ENCODE measurements at places on chromosomes 3 and 15. TPM values are rescaled to one million over a fixed set of nuclear protein-coding genes. Genes with fewer than 3 reads are reported as not detected.
A peak's percentile ranks its signal among the peaks of the same experiment; 100 is the strongest.

DNA sequence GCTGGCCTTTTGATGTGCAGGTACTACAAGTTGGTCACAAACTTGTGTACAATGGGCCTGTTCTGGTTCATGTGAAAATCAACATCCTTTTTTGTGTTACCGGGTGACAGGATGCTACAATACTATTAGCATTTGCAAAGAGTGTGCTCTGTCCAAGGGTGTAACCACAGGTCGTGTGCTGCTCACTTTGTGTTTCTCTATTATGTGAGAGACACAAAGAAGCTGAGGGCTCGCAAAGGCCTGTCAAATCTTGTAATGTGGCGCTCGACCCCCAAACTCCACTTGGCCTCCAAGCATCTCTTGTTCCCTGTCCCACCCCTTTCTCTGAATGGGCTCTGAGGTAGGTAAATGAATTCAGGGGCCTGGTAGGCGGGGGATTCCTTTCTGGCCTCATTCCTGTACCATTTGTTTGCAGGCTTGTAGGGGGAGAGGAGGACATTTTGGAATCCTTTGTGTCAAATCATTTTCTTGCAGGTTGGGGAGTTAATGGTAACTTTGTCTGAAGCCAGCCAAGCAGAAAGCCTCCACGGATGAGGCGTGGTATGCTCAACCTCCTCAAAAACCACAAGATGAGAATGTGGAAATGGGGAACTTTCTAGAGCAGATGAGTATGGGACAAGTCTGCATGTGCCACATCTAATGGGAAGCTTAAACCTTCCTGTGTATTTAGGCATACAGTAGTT, 109.1 kb downstream of the OPA1 start:
- DNase-seq, result peak; percentile 65

- no peak for DNase-seq
Measured at GRCh38 chr3:127120851-127121647, 71.9 kb upstream of the PRR23E start.

INSYN1 gene
- not detected for total RNA-seq

HES1 gene
- total RNA-seq, result 31.4 TPM

CHRD gene
- total RNA-seq, result 0.42 TPM

PRTG gene
- total RNA-seq, result 2.7 TPM

FXR1 gene
- 107 TPM for total RNA-seq

TNFAIP8L3 gene
- total RNA-seq, result 1.3 TPM

CCDC39 gene
- total RNA-seq, result not detected

DNA sequence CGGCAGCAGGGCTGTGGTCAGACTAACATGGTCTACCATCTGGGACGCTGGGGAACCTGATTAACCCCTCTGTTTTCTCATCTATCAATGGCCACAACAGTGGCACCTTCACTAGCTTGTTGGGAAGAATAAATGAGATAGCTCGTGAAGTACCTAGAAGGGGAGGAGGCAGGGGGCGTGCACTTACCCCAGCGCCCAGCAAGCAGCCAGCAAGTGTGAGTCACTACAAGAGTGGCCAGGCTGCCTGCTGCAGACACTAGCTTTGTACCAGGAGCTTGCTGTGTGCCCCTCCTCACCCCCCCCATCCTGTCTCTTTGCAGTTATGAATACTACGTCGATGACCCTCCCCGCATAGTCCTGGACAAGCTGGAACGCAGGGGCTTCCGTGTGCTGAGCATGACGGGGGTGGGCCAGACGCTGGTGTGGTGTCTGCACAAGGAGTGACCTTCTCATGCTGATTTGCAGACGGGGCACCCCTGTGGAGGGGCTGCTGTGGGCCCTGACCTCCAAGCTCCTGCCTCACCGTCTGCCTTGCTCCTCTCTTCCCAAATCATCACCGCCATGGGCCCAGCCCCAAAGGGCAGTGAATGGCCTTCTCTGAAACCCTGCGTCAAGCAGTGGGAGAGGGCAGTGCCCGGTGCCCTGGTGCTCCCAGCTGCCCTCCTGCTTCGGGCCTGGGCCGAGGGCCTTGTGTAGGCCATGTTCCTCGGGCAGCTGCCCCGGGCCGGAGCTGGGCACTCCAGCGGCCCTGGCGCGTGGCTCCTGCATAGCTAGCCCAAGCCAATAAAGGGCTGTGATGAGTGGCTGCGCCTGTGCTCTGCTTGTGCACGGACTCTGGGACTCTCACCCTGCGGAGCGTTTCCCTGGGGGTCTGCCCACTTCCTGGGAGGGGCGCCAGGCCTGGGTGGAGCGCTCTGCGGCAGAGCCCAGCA, 2.6 kb upstream of the C15orf62 start:
- DNase-seq, result peak; percentile 78

GRCh38 chr3:129304146-129304961, 25.7 kb downstream of the HMCES start:
- DNase-seq, result no peak

TTC23 gene
- total RNA-seq, result 34.5 TPM

CYP1A1 gene
- total RNA-seq, result 3.3 TPM

DNA sequence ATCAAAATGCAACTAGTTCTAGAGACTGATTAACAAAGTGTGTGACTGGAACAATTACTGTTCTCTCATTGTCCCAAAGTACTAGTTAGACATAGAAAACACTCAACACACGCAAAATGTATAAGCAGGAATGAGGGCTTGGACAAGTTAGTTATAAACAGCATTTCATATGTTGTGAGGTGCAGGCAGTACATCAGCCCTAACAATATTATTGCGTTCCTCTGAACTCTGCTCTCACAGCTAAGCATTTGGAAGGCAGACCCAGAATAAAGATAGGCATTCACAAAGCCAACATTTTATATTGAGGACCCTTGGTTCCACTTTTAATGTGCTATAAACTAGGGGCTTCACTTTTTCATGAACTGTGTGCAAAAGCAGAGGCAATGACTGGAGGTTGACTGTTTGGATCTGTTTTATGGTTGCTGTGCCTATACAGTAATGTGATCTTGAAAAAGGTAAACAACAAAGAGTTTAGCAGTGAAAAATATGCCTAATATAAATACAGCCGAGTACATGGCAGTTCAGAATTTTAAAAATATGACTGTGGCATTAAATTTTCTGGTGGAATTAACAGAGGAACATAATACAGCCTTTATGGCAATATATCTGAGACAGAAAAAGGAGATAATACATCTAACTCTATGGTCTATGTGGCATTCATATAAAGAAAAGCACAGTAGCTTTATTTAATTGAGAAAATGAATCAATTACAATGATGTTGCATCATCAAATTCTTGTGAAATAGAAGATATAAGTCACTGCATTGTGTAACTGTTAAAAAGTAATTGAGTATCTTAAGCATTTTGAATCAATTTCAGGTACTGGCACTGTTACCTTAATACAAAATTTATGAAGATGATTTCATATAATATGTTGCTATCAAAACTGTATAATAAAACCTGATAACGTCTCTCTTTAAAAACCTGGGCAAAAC, 80.0 kb upstream of the SKOR1 start:
- no peak for DNase-seq

DNA sequence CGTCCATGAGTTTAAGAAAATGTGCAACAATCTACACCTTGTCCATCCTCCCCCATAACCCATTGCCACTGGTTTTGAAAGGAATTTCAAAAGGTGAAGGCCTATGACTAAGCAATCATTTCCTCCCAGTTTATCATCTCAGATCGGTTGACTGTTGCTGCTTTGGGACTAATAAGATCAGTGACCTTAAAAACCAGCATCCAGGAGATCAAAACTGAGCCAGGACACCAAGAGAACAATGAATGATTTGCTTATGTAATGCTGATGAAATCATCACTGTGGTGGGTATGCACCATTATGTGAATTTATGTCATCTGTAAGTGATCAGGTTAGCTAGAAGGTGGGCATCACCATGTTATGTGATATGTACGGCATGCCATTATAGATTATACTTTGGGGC, 195.5 kb downstream of the SSR3 start:
- DNase-seq, result peak; percentile 75

DNA sequence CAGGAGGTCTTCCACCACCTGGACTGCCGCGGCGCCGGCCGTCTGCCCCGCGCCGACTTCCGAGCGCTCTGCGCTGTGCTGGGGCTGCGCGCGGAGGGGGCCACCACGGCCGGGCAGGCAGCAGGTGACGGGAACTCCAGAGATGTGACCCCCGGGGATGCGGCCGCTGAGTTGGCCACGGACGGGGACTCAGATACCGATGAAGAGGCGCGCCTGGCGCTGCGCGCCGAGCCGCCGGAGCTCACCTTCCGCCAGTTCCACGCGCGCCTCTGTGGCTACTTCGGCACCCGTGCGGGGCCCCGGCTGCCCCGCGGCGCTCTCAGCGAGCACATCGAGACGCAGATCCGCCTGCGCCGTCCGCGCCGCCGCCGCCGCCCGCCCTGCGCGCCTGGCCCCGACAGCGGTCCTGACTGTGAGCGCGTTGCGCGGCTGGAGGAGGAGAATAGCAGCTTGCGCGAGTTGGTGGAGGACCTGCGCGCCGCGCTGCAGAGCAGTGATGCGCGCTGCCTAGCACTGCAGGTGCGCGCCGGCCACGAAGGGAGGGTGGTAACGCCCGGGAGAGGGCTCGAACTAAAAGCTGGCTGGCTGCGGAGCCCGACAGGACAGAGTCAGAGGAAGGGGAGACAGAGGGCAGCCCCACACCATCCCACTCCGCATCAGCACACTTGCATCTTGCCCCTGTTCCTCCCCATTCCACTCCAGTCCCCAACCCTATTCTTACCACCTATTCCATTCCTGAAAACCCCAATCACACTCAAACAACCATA, 885 bp downstream of the EFCC1 start:
- peak; percentile 27 for DNase-seq

DNA sequence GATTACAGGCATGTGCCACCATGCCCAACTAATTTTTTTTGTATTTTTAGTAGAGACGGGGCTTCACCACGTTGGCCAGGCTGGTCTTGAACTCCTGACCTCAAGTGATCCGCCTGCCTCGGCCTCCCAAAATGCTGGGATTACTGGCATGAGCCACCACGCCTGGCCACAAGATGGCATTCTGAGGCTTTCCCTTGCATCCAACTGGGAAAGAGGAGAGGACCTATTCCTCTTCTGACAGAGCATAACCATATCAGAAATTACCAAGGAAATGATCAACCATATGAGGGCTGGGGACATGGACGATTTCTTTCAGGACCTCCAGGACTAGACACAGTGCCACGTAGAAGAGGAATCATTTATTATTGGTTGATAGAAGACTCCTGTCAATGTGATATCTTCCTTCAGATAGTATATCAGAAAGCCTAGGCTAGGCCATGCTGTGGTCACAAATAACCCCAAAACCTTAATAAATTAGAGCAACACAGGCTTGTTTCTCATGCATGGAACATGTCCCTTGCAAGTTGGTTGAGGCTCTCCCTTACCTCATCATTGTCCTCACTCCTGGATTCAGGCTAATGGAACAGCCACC, 372.3 kb upstream of the IL12A start:
- DNase-seq, result peak; percentile 75

DNA sequence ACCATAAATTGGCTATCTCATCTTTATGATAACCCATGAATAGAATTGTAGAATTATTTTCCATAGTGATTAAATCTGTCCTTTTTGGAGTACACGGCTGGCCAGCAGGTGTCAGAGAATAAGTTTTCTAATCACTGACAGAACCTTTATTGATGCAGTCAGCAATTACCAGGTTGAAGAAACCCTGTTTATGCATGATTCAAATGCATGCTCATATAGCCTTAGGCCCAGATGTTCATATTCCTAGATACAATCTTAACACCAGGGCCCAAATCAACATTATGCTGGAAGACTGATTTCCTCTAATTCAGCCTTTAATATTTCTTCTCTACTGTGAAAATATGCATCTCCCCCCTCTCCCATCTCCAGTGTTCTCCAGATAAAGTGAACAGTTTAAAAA, 243.5 kb upstream of the DCBLD2 start:
- no peak for DNase-seq

PLA1A gene
- not detected for total RNA-seq

GUCA1C gene
- 0.39 TPM for total RNA-seq

GRCh38 chr3:171790574-171790897, 19.7 kb downstream of the PLD1 start:
- DNase-seq, result no peak

GRCh38 chr3:26281284-26281985, 341.1 kb upstream of the LRRC3B start:
- no peak for DNase-seq

AMIGO3 gene
- 5.5 TPM for total RNA-seq

CDHR4 gene
- total RNA-seq, result not detected

TMEM207 gene
- not detected for total RNA-seq
